Glomerular endothelial cell (primary cell): ENCODE measurements at places on chromosomes 4 and X.

- DNase-seq, result no peak
These were observed 91.8 kb downstream of the MAB21L2 start for GRCh38 chr4:150673793-150674192.

DNA sequence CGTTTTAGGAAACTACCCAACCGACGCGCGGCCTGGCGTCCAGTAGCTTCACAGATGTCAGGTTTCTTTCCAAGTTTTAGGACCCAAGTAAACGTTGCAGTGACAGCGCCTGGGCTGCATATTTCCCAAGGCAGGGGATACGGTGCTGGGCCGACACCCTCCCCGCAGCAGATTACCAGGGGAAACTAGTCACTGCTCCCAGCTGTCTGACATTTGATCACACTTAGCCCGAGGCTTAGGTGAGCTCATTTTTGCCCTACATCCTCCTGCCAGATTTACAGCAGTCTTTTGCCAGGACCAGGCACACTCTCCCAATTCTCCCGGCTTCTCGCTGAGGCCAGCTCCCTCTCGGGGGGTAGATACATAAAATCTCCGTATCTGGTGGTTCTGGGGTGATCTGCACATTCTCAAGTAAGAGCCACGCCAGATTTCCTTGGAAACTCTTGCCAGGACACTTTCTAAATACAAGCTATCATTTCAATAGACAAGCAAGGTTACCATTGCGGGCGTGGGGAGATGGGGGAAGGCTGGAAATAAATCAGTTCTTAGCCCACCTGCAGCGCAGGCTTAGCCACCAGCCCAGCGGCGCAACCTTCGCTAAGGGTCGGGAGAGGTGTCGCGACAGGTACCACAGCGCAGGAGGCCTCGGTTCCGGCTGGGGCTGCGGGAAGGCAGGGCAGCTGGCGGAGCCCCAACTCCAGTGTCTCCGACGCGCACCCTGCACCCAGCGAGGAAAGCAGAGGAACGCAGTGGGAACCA, 2.5 kb upstream of the SOX3 start:
- DNase-seq, result no peak

GRCh38 chr4:21722157-21722839, 226.3 kb downstream of the KCNIP4 start:
- DNase-seq, result no peak

DNA sequence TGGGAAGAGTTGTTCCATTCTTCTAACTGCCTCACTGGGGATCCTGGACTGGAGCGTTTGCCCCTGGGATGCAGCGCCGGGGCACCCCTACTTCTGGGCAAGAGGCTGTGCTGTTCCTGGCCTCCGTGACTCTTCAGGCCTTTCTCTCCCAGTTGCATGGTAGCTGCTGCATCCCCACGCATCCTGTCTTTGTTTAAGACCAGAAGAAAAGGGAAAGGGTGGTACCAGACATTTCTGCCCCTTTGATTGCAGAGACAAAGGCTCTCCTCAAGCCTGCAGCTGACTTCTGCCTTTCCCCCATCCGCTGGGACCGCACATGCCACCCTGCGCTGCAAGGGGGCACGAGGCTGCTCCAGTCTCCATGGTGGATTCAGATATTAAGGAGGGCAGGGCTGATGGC, 70.4 kb downstream of the SHROOM2 start:
- no peak for DNase-seq

GRCh38 chrX:104118765-104119164, 6.4 kb downstream of the ZCCHC18 start:
- no peak for DNase-seq

DNA sequence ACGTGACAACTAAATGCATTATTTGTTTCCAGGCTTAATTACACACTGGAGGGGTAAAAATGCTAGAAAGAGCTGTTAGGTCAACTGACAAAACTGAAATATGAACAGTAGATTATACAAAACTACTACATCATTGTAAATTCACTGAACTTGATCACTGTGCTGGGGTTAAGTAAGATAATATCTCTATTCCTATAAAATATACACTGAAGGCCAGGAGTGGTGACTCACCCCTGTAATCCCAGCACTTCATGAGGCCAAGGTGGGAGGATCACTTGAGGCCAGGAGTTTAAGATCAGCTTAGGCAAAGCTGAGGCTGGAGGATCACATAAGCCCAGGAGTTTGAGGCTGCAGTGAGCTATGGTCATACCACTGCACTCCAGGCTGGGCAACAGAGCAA, 31.8 kb upstream of the NKX6-1 start:
- DNase-seq, result no peak
